ENCODE measurements at places on chromosomes 1 and 21.

DNA sequence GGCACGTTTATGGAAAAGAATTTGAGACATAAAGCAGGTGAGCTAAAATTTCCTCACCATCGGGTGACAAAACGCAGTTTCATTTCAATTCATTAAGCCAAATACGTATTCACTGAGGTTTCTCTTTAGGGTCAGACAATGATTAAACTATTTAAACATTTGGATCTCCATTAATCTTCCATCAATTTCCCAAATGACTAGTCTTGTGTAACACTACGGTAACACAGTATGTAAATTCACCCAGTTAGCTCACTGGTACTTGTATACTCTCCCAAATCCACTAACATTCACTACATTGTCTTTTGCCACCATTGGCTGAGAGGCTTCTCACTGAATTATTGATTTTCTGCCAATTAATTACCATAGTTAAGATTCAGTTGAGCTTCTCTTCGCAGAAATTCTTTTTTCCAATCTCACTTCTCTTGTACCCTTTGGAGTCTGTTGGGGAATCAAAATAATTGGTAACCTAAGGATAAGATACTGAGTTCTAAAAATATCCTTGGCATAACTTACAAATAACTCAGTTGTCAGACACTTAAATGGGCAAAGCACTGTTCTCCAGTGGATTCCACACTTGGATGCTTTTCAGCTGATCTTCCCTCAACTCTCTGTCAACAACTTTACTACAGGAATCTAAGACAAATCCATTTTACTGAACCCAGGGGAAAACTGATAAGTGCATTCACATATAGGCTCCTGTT, 40.7 kb downstream of the SIPA1L2 start:
- no peak for DNase-seq

DNA sequence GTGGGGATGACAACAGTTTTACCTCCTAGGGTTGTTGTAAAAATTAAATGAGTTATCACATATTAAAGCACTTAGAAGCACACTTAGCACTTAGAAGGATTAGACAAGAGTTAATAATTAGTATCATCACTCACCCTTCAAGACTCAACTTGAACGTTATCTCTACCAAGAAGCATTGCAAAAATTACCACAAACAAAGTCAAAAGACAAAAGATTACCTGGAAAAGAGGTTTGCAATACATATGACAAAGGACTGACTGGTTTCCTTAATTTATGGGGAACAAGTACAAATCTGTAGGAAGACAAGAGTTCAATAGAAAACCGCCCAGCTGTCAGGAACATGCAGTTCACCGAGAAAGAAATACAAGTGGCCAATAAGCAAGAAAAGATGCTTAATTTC, 93.3 kb upstream of the ATP1A1 start:
- no peak for DNase-seq

DNA sequence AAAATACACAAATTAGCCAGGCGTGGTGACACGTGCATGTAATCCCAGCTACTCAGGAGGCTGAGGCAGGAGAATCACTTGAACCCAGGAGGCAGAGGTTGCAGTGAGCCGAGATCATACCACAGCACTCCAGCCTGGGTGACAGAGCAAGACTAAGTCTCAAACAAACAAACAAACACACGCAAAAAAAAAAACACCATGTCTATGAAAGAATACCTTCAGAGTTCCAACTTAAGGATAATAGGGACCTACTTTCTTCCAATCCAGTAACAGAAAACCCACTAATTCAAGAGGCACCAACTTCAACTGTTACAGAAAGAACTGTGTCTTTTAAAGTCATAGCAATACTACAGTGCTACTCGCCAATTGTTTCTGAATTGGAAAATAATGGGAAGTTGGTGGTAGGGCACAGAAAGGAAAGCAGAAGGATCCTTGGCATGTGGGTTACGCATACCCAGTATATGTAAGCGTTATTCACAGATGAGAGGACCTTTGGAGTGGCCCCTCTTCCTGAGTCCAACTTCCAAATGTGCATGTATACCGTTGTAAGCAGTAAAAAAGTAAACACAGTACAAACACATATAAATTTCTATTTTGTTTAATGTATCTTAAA, 87.0 kb downstream of the ACBD6 start:
- no peak for DNase-seq

GRCh38 chr1:40853113-40853884, 8.9 kb downstream of the CITED4 start:
- no peak for DNase-seq

DNA sequence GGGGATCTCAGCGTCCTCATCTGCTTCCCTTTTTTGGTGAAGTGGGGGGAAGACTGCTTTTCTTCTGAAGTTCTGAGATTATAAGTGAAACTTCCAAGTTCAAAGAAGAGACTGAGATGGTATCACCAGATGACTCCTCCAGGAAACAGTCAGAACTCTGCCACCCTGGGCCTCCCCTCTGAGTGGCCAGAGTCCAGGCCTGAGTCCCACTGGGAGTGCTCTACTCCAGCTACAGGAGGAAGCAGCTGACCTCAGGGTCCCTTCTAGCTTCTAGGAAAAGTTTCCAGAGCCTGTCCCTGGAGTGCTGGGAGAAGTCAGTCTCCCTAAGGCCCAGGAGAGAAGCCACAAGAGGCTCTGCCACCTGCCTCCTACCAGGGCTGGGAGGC, 104.7 kb downstream of the CASZ1 start:
- no peak for DNase-seq

DNA sequence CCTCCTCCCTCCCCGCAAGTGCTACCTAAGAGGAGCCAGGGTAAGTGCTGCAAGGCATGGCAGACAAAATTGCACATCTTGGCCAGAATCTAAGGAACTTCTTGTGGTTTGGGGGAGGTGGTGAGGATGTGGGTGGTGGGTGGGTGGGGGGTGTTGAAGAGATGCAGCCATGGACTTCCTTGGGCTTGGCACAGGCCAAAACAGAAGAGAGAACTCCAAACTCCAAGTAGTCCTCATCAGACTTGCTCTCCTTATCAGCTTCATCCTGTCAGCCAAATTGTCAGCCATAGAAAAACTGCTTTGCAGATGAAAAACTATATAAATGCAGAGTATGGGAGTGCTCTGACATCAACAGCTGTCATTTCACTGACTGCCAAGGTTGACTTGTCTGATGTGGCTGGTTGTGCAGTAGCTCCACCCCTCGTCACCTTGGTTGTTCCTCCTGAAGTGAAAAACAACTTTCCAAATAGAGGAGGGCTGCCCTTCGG, 7.1 kb downstream of the AMIGO1 start:
- no peak for DNase-seq

DNA sequence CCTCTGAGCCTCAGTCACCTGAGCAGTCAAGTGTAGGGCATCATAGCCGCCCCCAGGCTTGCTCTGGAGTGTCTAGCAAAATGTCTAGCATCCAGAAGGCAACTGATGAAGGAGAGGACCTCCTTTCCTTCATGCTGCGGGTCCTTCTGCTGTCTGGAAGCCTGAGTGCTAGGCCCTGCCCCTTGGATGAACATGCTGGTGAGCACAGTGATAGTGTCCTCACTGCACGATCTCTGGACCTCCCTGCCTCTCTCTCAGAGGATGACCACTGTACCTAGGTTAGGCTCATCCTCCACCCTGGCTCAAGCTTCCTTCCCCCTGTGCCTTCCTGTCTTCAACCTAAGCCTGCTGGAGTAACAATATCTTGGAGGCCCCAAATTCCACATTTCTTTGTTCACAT, 128.6 kb downstream of the TENT5C start:
- DNase-seq = no peak

GRCh38 chr1:8560611-8561544, 243.0 kb downstream of the SLC45A1 start:
- DNase-seq = peak; percentile 63

GRCh38 chr1:156705918-156706656, 704 bp upstream of the CRABP2 start:
- DNase-seq = no peak

GRCh38 chr21:45934554-45934953, 47.0 kb upstream of the COL6A1 start:
- DNase-seq = no peak

GRCh38 chr1:109653306-109653705, 2.6 kb upstream of the GSTM4 start:
- DNase-seq = no peak

- DNase-seq = peak; percentile 46
Observed at GRCh38 chr1:245155272-245156040, 671 bp downstream of the KIF26B start.

DNA sequence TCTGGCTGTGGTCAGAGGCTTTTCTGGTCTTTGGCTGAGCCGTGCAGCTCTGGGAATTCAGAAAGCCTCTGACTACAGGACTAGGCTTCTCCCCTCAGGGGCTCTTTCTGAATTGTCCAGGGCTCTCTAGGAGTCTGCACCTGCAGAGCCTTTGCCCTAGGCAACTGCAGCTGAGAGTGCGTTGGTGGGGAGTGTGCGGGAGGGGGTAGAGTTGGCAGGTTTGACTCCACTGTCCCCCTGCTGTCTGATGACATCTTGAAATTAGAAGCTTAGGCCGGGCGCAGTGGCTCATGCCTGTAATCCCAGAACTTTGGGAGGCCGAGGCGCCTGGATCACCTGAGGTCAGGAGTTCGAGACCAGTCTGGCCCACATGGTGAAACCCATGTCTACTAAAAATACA, 32.9 kb downstream of the KIAA1614 start:
- DNase-seq = no peak

DNA sequence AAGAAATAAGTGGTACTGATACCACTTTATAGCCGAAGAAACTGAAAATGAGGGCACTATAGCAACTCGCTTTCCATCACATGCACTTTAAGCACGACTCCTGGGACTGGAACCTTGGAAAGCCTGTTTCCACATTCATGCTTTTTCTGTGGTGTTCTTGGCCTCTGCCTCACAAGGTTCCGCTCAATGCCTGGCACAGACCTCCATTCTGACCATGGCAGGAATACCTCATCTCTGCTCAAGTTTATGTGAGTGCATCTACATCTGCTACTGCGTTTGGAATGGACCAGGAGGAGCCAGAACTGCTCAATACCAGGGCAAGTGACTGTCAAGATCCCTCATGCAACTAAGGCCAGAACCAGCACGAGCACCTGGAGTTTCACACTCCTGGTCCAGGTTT, 11.6 kb downstream of the NGF start:
- DNase-seq = no peak

GRCh38 chr1:118961156-118961555, 27.0 kb downstream of the TBX15 start:
- DNase-seq = no peak

DNA sequence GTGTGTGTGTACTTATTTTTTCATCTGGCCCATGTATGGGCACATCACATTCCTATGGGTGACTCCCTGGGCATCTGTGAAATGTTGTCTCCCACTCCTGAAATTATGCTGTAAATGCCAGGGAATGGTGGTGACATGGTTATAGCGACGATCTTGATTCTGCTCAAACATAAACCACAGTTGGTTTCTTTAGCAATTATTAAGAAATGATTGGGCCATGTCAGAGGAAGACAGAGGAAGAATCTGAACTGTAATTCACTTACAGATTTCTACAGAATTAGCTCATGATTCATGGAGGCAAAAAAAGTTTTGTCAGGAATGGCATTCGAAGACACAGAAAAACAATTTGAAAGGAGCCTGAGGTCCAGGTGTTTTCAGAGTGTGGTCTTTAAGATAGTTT, 25.8 kb upstream of the KCNE1 start:
- DNase-seq = no peak

DNA sequence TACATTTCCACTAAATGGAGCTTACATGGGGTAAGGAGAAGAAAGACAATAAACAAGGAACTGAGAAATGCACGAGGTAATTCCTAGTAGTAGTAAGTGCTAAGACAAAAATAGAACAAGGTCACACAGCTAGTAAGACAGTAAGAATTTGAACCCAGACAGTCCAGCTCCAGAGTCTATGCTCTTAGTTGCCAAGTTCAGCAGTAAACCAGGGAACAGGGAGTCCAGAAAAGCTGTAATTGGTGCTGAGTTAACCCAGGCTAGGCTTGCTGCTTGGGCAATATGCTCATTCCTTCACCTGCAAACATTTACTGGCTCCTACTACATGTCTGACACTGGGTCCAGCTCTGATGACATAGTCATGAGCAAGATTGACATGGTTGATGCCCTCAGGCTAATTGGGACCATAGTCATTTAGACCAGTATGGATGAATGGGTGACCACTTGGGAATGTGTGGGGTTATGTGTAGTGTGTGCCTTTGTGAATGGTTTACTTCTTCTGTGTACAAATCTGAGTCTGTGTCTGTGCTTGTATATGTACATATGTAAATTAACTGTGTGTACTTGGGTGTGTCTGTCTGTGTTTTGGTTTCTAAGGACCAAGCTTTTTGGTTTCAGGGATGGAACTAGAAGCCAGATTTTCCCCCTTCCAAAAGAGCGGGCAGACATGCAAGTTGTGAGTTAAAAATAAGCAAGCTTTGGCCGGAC, 2.0 kb downstream of the GPX7 start:
- DNase-seq = no peak

- no peak for DNase-seq
Observed at GRCh38 chr1:226875641-226876295, 5.4 kb downstream of the PSEN2 start.

GRCh38 chr1:59020151-59020997, 236.5 kb upstream of the JUN start:
- no peak for DNase-seq

GRCh38 chr1:103525114-103525606, 339 bp upstream of the RNPC3 start:
- DNase-seq = peak; percentile 44

DNA sequence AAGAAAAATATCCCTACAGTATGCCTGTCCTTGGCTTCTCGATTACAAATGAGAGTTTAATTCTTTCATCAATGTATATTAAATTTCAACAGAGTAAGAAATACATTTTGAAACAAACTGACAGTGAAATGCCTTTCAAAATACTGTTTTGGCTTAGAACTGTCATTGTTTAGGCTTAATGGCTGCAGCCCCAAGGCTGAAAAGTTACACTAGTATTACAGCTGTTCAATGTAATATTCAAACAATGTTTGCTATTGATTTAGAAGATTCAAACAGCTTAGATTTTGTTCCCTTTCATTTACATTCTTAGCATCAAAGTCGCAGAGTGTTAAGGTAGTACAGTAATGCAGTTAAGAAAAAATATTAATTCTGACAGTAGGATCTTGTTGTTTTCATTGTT, 882.9 kb upstream of the ADGRL2 start:
- no peak for DNase-seq

DNA sequence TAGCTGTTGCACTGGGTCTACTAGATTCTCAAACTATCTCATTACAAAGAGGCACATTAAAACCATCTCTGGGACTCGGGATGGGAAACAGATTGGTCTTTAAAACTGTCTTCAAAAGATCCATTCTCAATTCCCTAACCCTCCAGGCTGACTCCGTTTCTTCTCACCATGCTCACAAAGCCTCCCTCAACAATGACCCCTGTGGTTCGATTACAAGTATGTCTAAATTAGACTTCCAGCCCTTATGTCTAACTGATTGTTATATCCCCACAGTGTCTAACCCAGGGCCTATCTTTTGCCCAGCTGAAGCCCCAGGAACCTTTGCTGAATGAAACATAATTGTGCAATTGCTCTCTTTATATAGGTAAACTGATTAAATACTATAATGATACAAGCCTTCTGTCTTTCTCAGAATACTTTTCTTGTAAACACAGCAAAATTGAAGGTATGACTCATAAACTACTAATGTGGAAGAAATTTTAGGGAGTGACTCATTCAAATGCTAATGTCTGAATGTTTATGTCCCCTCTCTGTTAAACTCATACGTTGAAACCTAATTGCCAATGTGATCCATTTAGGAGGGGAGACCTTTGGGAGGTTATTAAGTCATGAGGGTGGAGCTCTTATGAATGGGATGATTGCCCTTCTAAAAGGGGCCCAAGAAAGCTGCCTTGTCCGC, 65.6 kb upstream of the DAB1 start:
- no peak for DNase-seq

GRCh38 chr1:228812961-228813360, 77.7 kb downstream of the RHOU start:
- no peak for DNase-seq

Data from SW 1271 (cell line).